Mucosa of descending colon (tissue), 3 donors: ENCODE measurements at places on chromosomes 11 and 22.

DNA sequence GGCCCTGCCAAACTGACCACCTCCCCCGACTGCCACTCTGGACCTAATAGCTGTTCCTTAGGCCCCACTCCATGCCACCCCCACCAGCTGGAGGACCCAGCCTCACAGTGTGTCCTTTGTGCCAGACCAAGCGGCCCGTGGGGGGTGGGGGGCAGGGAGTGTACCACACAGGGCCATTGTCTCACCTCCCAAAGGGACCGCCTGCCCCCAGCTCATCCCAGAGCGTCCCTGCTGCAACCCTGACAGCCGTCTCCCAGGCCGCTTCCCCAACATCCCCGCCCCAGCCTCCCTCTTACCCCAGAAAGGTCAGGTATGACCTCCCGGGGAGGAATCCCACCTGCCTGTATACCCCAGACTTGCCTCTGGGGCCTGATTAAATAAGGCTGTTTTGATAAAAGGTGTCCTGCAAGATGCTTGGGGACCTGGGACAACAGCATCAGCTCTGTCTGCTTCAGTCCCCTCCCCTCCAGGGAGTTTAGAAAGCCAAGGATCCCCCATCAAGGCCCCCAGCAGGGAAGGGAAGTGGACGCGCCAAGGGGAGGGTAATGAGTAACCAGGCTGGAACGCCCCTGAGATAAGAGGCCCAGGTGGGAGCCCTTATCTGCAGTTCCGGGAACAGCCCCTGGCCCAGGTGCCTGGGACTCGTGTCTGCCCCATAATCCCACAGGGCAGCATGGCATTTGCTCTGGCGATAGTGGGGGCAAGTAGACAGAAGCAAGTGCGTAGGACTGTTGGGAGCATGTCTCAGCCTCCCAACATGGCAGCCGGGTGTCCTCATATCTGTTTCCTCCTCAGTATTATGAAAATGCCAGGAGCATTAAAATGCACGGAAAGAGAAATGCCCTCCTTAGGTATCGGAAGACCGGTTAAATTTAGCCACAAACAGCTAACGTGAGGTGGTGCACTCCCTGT, 9.0 kb downstream of the CDC42EP1 start:
- DNase-seq, result peak; percentile 89

DNA sequence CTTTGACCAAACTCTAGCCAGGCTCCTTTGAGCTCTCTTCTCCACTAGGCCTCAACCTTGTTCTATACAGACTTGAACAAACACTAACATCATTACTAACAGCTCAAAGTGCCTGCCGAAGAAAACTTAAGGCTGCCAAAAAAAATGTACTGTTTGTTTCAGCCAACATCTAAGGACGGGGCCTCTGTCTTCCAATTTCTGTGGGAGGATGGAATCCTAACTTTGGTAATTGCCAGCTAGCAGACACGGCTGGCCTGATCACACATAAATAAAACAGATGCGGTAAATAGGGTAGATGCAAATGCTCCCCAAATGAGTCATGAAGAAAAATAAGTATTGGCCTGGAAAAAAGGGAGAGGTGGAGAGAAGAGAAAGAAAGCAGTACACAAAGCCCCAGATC, 394.3 kb downstream of the TMEM135 start:
- no peak for DNase-seq

DNA sequence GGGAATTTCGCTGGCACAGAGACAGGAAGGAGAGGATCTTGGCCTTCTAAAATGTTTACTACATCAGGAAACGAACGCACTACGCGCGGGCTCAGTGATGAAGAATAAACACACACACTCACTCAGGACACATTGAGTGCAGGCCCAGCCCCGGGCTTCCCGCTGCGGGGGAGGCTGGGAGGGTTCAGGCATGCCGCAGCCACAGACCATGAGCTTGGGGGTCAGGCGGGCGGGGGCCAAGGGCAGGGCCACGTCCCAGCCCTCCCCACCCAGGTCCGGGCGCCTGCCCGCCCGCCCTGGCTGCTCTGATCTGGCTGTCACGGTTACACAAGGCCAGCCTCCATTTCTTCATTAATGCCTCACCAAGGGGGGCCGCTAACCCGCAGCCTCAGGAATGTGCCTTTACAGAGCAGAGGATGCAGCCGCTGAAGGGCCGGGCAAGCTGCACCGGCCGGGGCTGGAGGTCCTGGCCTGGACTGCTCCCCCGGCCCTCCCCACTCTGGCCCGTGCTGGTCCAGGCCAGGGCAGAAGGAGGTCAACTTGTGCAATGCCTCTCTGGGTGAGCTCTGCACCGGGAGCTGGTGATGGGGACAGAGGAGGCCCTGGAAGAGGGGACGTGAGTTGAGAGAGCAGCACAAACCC, 41.7 kb downstream of the IGF2 start:
- peak; percentile 66 for DNase-seq

DNA sequence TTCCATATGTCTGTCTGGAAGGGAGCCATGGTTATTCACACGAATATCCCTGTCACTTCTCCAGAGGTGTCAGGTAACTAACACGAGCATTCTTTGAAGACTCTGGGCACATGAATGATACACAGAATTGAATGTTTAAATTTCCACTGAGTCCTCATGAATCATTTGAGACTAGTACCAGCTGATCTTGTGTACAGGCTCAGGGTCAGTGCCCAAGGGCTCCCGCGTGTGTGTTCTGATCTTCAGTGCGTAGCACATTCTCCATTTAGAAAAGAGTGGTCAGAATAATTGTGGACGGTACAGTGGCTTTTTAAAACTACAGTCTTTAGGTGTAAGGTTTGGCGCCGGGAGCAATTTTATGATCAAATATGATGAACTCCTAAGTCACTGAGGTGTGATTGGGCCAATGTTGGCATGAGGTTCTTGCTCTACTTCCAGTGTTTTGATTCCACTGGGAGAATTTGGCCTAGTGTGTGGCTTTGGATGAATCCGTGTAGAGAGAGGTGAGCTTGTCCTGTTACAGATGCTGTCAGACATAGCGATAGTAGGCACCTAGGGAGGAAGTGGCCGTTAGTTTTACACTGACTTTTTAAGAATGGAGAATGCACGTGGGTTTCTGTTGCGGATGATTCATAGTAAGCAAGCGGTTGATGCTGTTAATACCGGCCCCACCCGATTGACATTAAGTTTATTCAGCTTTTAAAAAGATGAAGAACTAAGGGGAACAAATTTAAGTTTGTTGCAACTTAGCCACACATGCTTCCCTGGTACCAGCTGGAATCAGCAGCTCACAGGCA, 22.2 kb downstream of the NUP50 start:
- no peak for DNase-seq

DNA sequence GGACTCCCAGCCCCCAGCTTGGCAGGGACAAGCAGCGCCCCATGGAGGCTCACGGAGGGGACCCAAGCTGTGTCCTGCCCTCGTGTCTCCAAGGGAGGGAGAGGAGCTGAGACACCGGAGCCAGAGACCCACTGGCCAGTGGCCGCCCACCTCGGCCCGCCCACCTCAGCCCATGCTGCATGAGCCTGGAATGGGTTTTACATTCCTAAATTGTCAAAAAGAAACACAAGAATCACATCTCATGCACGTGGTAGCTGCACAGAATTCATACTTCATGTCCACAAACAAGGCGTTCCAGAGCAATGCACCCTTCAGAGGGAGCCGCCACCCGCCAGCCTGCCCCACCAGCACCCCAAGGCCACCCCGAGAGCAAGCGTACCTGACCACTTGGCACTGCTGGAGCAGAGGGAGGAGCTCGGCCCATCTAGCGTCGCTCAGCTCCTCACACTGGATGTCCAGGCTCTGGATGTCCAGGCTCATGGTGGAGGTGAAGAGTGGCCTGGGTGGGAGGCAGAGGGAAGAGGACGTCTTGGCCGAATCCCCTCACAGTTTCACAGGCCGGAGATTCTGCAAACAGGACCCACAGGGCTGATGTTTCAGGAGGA, 5.3 kb downstream of the RNH1 start:
- DNase-seq, result no peak

DNA sequence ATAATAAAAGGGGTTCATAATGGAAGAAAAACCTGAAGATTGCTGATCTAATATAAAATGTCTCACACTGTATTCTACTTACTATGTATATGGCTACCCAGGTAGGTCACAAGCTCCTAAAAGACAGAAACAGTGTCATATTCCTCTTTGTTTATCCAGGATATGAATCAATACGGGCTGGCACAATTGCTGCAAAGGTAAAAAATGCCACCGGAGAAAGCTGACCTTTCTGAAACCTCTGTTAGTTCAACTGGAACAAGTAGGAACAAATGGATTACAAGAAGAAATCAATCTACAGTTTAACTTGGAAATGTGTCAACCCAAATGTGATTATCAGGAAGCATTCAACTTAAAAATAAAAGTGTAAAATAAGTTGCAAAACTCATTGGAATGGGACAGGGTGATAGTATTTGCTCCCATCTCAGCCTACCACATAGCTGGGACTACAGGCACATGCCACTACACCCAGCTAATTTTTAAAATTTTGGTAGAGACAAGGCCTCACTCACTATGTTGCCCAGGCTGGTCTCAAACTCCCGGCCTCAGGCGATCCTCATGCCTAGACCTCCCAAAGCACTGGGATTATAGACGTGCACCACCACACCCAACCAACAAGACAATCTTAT, 27.6 kb downstream of the SLC35F2 start:
- no peak for DNase-seq

GRCh38 chr11:69333149-69333710, 39.3 kb downstream of the MYEOV start:
- DNase-seq, result no peak

DNA sequence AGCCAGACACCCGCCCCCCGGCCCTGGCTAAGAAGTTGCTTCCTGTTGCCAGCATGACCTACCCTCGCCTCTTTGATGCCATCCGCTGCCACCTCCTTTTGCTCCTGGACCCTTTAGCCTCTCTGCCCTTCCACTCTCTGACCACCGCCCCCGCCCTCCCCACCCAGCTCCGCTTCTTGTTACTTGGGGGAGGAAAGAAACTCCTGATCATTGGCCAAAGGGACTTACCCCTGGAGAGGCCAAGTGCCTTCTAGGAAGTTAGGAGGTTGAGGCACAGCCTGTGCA, at the start of gene PRR33:
Gene PRR33, minus strand, starts transcription at position 65 of the 285 bp plus-strand sequence. CDS start 1,311 bp downstream, outside the sequence.
- no peak for DNase-seq

DNA sequence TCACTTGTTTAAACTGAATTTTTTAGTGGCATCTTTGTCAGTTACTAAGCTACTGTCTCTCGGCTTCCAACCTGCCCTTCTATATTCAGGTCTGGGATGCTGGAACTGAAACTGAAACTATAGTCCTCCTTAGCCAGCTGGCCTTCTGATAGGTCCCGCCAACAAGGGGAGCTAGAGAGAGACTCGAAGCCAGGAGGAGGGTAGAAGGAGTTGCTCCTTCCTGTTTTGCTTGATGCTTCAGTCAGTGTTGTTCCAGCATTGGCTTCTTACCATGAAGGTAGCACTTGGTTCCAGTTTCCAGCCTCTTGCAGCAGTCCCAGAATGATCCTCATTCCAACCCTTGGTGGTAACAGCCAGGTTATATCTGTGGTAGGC, 32.9 kb upstream of the HORMAD2 start:
- peak; percentile 11 for DNase-seq

DNA sequence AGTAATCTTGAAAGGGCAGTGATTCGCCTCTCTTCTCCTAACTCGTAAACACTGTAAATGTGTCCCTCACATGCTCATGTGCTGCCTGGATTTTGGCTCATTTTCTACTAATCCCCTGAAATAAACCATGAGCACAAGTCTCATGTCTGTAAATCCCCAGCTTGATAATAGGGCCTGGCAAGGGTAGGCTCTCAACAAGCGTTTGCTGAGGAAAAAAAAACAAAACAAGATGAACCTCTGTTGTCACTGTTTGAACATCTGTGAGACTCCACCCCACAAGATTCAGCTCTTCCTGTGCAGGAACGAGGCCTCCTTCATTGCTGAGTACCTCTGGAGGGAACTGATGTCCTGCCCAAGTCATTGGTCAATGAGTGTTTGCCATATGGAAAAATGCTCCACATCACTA, 4.5 kb upstream of the CYB5R2 start:
- no peak for DNase-seq

DNA sequence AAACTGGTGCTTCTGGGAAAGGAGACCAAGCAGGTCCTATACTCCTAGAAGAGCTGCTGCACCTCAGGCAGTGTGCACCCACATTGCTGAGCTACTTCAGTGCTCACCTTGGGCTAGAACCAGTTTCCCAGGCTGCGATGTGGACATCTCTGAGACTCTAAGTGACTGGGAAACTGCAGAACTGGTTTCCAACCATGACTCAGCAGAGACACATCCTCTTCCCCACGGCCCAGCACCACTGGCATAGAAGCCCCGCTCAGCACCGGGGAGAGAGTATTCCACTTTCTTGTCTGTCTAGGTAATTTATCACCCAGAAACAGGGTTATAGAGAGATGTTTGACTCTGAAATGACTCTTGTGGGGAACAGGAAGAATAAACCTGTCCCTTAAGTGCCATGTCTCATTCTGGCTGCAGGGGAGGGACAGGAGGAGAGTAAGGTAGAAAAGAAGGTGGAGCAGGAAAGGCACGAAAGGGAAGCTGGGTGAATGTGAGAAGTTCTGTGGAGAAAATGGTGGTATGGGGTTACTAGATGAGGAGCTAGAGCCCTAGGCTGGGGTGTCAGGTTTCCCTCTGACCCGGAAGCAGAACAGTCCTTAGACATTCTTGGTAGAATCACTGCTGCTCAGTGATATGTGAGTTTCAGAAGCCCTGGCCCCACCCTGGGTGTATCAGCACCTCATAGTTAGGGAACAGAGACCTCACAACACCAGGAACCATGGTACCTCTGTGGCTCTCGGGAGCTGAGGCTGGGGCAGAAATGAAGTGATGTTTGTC, 340.4 kb upstream of the NCAM1 start:
- no peak for DNase-seq

DNA sequence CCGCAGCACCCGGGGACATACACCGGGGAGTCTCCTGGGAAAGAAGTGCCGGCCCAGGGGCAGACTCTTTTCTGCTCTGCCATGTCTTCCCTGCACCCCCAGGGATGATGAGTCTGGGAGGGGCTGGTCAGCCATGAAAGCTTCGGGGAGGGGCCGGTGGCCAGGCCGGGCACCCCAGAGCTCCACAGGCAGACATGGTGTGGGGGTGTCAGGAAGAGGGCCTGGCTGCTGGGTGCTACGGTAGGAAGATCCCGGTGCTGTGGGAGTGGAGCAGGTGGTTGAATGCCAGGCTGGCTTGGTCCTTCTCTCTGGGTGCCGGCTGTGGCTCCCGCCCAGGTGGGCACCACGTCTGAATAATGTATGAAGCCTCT, 17.4 kb downstream of the LSP1 start:
- DNase-seq, result peak; percentile 24

DNA sequence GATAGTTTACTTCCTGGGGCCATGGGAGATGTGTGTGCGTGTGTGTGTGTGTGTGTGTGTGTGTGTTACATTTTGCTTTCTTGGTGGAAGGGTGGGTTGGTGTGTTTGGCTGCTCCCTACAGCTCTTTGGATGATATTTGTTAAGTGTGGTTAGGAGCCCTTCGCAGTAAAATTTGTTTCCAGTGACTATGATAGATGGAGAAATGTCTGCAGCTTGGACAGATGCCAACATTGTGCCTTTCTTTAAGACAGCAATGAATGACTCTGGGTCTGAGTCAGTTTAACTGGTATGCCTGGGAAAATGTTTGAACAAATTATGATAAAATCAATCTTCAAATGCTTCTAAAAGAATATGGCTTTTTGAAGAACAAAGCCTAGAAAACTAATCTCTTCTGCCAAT, 102.7 kb upstream of the TRPC6 start:
- no peak for DNase-seq

- DNase-seq, result no peak
These were observed 7.1 kb upstream of the QSER1 start for GRCh38 chr11:32885556-32885955.

- peak; percentile 91 for DNase-seq
These were observed 10.9 kb downstream of the ROBO3 start for GRCh38 chr11:124875943-124876817.
